ENCODE measurements at places on chromosomes 16 and 17.

GRCh38 chr16:89230255-89230654, 12.8 kb downstream of the ZNF778 start:
- no peak for DNase-seq

GRCh38 chr17:81056312-81056711, 21.4 kb downstream of the BAIAP2 start:
- DNase-seq = no peak

GRCh38 chr16:14098081-14098480, 27.0 kb downstream of the MRTFB start:
- DNase-seq = no peak

DNA sequence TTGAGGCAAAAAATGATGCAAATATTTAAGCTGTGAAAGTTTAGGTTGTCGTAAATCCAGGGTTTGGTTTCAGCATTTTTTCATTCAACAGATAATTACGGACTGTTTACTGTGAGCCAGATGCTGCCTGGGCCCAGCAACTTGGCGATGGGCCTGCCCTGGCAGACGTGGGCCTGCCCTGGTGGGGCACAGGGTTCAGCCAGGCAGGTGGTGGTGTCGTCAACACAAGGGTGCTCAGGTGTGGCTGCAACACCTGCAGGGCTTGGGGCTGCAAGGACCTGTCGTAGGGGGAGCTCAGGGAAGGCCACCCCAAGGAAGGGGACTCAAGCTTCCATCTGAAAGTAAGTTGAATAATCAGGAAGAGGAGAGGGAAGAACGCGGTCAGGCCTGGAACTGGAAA, 15.1 kb downstream of the ZC3H18 start:
- DNase-seq = no peak

DNA sequence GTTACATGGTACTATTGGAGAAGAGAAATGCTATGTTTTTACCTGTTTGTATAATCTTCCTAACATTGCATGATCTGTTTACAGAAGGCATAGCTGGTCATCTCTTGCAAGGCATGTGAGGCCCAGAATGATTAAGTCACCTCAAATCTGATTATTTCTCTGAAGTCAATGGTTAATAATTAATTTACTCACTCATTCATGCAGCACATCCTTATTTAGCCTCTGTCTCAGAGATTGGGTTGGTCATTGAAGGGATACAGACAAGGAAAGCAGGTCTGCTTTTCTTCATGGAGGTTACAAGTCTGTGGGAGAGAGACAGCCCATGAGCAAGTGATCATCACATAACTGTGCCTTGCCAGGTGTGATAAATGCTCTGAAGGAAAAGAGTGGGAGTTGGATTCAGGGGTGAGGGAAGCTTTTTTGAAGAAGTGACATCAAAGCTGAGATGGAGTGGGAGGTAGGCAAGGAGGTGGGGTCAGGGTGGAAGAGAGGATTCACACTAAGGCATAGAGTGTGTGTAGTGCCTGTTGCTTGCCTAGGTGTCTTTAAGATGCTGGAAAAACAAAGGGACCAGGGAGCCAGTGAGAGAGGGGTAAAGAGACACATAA, 16.3 kb upstream of the RBFOX1 start:
- DNase-seq = no peak

Data from Calu3 (cell line).